HAP-1 (cell line): ENCODE measurements at places on chromosomes 16 and 17.

- no peak for DNase-seq
Measured at GRCh38 chr17:67647482-67647881, 70.3 kb upstream of the NOL11 start.

DNA sequence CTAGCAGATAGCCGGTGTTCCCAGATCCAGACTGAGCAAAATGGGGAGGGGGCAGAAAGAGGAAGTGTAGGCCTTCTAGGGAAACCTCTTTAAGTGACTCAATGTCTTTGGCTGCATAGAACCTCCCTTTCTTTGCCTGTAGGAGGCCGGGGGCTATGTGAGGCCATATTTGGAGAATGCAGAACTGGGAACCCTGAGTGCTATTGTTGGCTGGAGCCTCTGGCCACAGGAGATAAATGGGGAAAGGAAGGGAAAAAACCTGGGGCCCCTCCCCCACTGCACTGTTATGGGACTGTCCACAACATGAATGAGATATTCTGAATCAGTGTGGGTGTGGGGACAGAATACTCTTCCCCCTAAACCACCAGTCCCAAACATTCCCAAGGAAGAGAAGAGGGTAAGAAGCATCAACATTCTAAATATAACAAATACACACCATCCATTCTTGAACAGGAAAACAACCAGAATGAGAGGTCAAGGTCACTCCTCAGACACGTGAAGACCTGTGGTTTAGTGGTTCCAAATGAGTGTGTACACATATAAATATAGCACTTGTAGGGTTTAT lies 2.4 kb downstream of the VPS25 start:
- DNase-seq = no peak

- DNase-seq = no peak
Measured at GRCh38 chr17:72090108-72090507, 30.7 kb upstream of the SOX9 start.

DNA sequence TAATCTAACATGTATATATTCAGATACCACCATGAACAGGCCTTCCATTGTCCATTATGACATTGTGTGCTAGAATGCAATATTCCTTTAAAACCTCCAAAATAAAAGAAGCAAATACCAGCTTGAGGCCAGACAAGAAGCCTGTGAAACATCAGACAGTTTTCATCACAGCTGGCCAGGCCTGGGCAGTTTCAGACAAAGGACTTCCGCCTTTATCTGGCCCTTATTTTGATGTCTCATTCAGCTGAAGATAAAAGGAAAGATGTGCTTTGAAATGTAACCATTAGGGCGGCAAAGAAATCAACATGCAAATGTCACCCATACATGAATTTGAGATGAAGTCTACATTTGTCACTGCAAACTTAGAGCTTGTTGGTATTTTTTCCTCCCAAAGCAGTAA lies 737.5 kb downstream of the KCNJ2 start:
- DNase-seq = no peak

GRCh38 chr16:20612551-20613480 lies 36.6 kb upstream of the ACSM2B start:
- no peak for DNase-seq

DNA sequence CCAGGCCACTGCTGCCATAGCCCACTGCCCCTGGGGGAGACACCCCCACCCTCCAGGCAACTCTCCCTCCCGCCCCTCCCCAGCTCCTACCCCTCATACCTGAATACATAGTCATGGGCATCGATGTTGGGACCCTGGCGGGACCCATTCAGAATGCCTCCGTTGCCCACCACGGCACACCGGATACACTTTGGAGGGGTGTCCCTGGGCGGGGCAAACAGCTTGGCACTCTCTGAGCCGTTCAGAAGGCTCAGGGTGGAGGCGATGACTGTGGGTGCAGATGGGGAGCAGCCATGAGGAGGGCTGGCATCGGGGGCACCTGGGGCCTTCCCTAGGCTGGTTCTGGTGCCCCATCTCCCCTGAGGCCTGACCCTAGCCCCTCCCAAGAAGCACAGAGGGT lies 12.6 kb downstream of the ST6GALNAC2 start:
- no peak for DNase-seq

GRCh38 chr17:45018848-45019711 lies 32.4 kb downstream of the DCAKD start:
- peak; percentile 70 for DNase-seq

- no peak for DNase-seq
Measured at GRCh38 chr17:70374496-70374895, 205.2 kb downstream of the KCNJ2 start.

DNA sequence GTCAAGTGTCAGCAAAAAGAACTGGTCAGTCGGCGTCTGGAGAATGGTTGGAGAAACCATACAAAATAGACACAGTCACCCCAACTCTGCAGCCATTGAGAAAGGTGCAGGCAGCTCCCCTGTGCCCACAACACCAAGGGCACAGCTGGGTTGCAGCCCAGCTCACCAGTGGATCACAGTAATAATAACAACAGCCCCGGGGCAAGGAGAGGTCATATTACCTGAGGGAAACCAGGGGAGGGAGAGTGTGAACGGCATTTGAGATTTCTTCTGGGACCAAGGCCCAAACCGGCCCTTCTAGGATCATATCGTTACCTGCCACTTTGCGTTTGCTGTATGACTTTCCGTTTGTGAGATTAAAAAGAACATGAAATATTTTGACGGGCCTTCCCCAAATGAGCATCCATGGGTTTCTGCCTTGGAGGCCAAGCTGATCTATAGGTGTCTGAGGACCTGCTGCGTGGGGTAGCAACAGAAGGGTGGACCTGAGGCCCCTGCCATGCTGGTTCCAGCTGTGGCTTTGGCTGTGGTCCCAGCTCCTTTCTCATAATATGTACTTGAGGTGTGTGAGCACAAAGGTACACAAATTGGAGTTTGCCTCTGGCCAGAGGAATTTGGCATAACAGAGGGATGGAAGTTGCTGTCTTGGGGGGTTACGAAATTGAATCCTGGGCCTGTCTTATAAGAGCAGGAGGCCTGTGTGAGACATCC lies 154.6 kb downstream of the CMIP start:
- no peak for DNase-seq

- DNase-seq = no peak
Measured at GRCh38 chr17:5804251-5804650, 219.9 kb upstream of the NLRP1 start.

GRCh38 chr17:63358111-63358839 lies 87.8 kb downstream of the CYB561 start:
- no peak for DNase-seq

- DNase-seq = no peak
Measured at GRCh38 chr16:67431775-67432505, 1.0 kb downstream of the HSD11B2 start.

DNA sequence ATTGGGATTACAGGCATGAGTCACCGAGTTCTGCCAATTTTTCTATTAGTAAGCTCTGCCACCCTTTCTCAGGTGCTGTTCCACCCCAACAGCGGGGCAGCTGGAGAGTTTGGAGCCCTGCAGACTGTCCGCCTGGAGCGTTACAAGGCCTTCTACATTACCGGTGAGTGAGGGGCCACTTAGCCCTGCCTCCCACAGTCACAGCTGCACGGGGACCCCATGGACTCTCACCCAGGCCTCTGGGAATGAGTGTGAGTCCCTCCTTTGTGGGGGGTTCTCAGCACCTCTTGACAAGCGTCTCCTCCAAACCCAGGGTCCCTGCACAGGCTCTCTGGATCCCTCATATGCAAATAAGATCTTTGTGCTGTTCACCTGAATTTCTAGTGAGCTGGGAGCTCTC lies 56.0 kb downstream of the WIPI1 start:
- no peak for DNase-seq

- DNase-seq = no peak
Measured at GRCh38 chr17:82942166-82943130, 102.6 kb upstream of the ZNF750 start.

DNA sequence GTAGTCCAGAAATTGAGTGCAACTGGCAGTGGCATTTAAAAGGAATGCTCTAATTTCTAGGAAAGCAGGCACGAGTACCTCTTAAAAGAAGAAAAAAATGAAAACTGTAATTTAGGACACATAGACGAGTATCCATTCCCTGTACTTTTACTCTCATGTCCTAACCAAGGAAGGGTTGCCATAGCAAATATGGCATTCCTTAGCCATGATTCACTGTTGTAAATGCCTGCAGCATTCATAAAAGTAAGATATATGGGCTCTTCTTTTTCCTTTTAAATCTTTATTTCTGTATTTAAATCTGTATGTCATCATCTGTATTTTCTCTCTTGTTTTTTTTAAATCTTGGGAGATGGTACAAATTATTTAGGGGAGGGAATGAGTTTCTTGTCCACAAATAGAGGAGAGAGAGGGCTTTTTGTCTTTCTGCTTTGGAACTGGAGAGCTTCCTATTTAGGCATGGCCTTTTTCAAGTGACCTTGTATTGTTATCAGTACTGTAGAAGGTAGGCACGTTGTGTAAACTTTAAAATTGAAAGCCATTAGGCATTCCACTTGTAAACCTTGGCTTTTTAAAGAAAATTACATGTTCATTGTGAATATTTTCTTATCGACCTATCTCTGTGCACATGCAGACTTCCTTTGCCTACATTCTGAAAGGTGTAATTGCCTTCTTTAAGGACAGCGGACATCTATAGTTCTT lies 50.0 kb downstream of the TENT4B start:
- peak; percentile 73 for DNase-seq

DNA sequence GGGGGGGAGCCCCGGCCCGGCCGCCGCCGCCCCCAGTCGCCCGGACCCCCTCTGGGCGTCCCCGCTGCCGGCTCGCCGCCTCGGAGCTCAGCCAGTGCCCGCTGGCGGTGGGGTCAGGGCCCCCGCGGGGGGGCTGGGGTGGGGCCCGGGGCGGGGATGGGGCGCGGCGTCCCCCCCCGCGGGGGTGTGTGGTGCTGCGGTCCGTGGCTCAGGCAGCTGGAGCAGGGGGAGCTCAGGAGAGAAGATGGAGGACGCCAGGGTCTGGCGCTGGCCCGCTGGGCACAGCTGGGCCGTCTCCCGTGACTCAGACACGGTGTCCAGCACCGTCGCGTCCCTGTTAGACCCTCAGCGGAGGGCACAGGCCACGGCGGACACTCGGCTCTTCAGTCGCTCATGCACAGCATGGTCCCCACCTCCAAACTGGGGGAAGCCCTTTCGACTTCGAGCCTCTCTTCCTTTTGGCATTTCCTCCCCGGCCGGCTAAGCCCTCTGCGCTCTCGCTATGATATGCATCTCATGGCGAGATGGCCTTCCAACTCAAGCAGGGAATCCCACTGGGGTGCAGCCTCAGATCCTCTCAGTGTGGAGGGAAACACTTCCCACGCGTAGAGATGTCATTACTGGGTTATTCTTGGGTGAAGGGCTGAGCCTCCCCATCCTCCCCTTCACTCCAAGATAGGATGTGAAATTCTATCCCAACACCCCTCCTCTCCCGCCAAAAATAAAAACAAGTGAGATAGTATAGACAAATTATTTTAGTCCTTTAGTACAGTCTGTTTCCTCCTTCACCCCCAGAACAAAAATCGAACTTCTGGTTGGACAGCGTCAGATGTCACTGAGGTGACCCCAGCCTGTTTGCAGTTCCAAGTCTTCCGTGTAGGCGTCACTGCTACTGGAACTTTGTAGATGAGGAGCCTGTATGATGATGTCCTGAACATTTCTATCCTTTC lies 522 bp upstream of the VEZF1 start:
- DNase-seq = peak; percentile 77

DNA sequence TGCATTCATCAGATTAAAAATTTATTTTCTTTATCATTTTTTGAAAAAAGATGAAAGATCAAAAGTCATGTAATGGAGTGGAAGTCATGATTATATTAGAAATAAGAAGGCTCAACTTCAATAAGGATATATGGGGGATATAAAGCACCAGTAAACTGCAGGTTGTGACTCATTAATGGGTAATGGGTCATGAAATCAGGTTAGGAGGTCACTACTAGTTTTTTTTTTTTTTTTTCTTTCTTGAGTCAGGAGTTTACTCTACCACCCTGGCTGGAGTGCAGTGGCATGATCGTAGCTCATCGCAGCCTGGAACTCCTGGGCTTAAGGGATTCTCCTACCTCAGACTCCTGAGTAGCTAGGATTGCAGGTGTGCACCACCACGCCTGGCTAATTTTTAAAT lies 14.3 kb downstream of the EFCAB13 start:
- no peak for DNase-seq

GRCh38 chr16:57355898-57356414 lies 2.6 kb upstream of the CCL22 start:
- DNase-seq = no peak

GRCh38 chr17:56030009-56030624 lies 123.2 kb upstream of the ANKFN1 start:
- DNase-seq = no peak

DNA sequence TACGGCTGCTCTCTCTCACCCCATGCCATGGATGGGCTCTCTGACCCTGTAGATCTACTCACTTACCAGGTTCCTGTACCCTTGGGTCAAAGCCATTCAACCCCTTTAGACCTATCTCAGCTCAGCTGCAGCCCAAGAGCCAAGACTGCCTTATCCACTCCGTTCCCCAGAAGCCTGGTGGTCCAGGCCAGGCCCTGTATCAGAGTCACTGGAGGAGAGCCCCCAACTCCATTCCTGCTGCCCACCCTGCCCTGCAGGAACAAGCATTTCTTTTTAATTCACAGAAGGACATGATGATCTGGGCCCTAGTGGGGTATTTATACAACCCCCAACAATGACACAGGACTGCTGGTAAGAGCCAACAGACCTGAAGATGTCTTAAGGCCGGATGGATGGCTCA lies 76.8 kb downstream of the AIPL1 start:
- DNase-seq = no peak

DNA sequence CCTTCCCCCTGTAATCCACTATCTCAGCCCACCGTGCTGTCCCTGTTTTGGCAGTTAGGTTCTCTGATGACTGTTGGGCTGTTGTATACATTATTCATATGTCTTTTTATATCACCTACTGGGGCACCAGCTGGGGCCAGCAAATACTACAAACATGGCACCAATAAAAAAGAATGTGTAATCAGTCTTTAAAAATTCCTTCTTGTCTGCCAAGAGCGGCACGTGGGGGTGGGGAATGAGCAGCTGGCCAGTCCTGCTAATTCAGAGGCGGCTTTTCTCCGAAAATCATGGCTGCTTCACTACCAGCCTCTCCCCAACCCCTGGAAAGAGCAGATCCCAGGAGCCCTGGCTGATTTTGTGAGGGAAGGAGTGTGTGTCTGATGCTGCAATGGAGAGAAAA lies 77.7 kb upstream of the EEF2KMT start:
- DNase-seq = no peak

DNA sequence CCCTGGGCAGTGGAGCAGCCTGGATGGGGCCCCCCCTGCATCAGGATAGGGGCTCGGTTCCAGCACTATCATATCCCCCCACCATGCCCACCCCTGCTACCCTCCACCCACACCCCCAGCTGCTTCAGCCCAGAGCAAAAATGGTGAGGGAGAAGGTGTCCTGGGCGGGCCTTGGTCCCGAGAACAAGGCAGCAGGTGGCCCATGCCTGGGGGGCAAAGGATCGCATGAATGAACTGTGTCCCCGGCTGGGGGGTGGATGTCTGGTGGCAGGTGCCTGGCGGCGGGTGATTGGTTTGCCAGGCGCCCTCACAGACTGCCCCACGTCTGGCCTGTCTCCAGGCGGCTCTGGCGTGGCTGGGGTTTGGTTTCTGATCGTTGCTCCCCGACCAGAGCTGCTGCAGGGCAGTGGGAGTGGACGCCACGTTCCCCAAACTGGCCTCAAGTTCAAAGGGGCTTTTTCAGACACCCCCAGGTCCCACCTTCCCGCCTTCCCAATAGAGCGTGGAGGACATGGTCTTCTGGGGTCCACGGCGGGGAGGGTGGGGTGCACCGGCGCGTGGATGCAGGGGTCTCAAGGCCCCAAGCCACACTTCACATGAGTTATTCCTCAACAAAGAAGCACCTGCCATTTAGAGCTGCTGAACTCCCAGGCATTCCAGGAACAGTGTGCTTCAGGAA lies 12.6 kb downstream of the UTS2R start:
- no peak for DNase-seq

GRCh38 chr17:17252149-17252661 lies 15.2 kb upstream of the FLCN start:
- DNase-seq = no peak
